Skeletal muscle tissue (tissue), 5 donors: ENCODE measurements at places on chromosomes 6 and 20. TPM values are rescaled to one million over a fixed set of nuclear protein-coding genes. Genes with fewer than 3 reads are reported as not detected.

The MYT1 gene
- total RNA-seq, result not detected

The SRSF12 gene
- total RNA-seq, result 2.6 TPM

The ZC2HC1B gene
- total RNA-seq, result not detected

The HLA-DQB2 gene
- total RNA-seq, result not detected

The TRIM31 gene
- not detected for total RNA-seq

The HUS1B gene
- 1.0 TPM for total RNA-seq

The PCSK2 gene
- total RNA-seq, result 0.52 TPM

The CYP21A2 gene
- not detected for total RNA-seq

The HLA-DQB1 gene
- 7.8 TPM for total RNA-seq

The CDH4 gene
- 0.52 TPM for total RNA-seq

The PDE7B gene
- 13.6 TPM for total RNA-seq

The LBP gene
- total RNA-seq, result 0.52 TPM

The IRF4 gene
- 3.1 TPM for total RNA-seq

The DEFB127 gene
- total RNA-seq, result not detected

The OXT gene
- total RNA-seq, result not detected

The SPATA2 gene
- total RNA-seq, result 1.0 TPM

The FAM83C gene
- total RNA-seq, result not detected

The WFDC10B gene
- total RNA-seq, result not detected

The ARFGEF3 gene
- 1.0 TPM for total RNA-seq

The GNMT gene
- not detected for total RNA-seq

The TAP1 gene
- 14.1 TPM for total RNA-seq

The BMP7 gene
- total RNA-seq, result 3.7 TPM

The KCNG1 gene
- total RNA-seq, result 0.52 TPM

The NQO2 gene
- total RNA-seq, result 5.7 TPM

The MPIG6B gene
- 0.52 TPM for total RNA-seq

The ADAM33 gene
- total RNA-seq, result 30.8 TPM

The PET117 gene
- total RNA-seq, result 5.7 TPM

The PAK5 gene
- under 0.01 TPM for total RNA-seq

The POPDC3 gene
- total RNA-seq, result 52.2 TPM
